Motor neuron (in vitro differentiated cells): ENCODE measurements at places on chromosomes 12 and 14. TPM values are rescaled to one million over a fixed set of nuclear protein-coding genes. Genes with fewer than 3 reads are reported as not detected.

The DIO2 gene
- total RNA-seq: 1.2 and 1.8 TPM in 2 replicates

- ATAC-seq: no peak
These were observed 154.4 kb downstream of the CALM1 start for GRCh38 chr14:90551070-90551704.

The B4GALNT3 gene
- total RNA-seq: 0.46 and 0.59 TPM in 2 replicates

GRCh38 chr12:39047539-39048262 lies 142.3 kb upstream of the CPNE8 start:
- peak; percentile 79 for ATAC-seq

The POTEM gene
- 0.19 TPM in 1 of 2 replicates, not detected in the other for total RNA-seq

The KCNC2 gene
- total RNA-seq: 0.63 and 0.91 TPM in 2 replicates

DNA sequence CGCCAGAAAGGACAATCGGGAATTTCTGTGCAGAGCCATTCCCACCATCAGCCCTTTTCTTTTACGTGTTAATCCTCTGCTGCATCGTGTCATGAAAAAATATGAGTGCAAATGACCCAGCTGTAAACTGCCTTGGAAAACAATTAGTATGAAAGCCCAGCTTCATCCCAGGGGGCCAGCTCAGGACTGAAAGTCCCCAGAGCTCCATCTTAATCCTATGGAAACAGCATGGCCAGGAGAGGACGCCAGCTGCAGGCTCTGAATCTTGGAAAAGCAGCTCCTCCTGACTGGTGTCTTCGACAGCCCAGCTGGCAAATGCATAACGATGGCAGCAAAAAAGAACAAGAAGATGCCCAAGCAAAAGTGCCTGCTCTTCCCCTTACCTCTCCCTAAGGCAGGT lies 191.5 kb downstream of the NTF3 start:
- peak; percentile 84 for ATAC-seq

The PLEK2 gene
- total RNA-seq: 0.32 TPM in 1 of 2 replicates, not detected in the other

DNA sequence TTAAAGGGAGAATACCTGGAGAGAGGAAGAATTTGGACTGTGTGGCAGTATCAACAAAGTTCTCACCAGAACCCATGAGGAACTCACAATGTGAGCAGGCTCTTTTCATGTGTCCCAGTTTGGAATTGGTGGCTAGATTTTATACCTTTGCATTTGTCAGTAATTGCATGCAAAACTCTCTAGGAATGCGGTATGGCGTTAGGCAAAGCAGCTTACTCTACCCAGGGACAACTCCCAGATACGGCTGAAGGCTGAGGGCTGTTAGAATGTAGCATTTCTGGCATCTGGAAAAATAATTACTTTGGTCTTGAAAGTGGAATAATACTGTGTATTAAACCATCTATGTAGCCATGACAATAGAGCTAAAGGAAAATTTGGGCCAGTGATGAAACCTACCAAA lies 635.5 kb downstream of the SLC16A7 start:
- ATAC-seq: peak; percentile 66

- no peak for ATAC-seq
These were observed 1.2 kb downstream of the SOCS2 start for GRCh38 chr12:93573552-93574223.

The RNF212B gene
- total RNA-seq: not detected in 2 replicates
